ENCODE measurements at places on chromosomes 2 and 18.

DNA sequence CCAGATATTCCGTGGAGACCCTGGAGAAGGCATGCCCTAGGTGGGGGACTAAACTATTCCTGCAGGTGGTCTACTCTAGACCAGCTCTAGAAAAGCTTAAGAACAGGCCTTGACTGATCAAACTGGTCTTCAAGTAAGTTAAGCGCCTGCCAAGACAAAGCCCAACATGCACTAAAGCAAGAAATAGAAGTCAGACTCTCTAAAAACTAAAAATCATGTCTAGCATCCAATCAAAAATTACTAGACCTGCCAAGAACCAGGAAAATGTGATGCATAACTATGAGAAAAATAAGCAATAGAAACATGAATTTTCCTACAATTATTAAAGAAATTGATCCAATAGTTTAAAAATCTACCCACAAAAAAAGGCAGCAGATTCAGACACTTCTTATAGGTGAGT, 13.6 kb downstream of the KIF1A start:
- DNase-seq: no peak

DNA sequence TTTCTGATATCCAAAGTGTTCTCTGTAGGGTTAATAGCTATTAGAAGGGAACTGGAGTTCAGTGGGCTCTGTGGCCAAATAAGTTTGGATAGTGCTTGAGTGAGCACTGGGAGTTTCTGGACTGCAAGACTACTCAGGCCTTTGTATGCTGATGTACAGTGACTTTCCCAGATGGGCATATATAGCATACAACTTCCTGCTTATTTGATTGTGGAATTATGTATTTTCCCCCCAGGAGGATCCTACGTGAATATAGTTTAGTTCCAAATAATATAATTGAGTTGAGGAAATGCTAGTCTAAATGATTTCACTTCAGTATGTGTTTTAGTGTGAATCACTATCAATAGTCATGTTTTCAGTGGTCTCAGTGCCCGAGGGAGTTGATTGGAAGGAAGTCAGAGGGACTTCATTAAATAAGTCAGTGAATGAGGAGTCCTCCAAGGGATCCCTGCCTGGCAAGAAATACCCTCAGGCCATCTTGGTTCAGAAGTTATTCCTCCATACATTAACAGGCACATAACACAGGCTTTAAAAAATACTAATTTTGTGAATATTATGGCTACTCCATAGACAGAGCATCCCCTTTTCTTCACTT, 251.4 kb downstream of the PRKCE start:
- DNase-seq: no peak

GRCh38 chr2:55247025-55247424, 14.5 kb downstream of the RPS27A start:
- no peak for DNase-seq

DNA sequence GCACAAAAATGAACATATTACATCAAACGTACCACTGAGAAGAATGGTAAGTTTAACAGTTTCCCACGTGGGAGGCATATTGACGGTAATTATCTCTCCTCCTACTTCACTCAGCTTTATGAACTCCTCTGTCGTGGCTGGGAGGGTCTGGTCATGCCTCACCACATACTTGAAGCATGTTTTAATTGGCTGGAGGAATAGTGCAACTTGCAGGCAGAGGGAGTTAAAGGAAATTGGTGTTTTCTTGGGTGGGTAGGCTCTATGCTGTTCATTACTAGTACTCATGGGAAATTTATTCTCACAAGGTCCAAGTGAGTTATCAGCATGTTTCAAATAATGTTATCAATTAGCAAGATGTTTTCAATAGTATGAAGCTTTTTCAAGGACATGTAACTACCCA, 767.0 kb downstream of the PLCL1 start:
- DNase-seq: no peak

- no peak for DNase-seq
Observed at GRCh38 chr2:169670215-169670651, 24.0 kb downstream of the CFAP210 start.

GRCh38 chr2:11998218-11998617, 251.8 kb downstream of the LPIN1 start:
- DNase-seq: no peak

DNA sequence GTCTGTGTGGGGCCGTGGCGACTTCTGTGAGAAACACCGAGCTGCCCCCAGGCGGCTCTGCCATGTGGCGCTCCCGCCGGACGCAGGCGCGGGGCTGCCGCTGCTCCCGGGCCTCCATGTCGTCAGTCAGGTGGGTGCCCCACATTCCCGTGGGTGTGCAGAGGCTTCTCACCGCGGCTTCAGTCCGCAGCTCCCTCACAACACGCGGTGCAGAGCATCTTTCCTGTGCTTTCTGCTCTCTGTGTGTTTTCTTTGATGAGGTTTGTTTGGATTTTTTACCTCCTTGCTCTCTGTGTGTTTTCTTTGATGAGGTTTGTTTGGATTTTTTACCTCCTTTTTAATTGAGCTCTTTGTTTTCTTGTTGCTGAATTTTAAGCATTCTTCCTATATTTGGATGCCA, 13.0 kb downstream of the AQP12A start:
- no peak for DNase-seq

GRCh38 chr2:10006236-10007161, 36.9 kb upstream of the KLF11 start:
- DNase-seq: no peak

DNA sequence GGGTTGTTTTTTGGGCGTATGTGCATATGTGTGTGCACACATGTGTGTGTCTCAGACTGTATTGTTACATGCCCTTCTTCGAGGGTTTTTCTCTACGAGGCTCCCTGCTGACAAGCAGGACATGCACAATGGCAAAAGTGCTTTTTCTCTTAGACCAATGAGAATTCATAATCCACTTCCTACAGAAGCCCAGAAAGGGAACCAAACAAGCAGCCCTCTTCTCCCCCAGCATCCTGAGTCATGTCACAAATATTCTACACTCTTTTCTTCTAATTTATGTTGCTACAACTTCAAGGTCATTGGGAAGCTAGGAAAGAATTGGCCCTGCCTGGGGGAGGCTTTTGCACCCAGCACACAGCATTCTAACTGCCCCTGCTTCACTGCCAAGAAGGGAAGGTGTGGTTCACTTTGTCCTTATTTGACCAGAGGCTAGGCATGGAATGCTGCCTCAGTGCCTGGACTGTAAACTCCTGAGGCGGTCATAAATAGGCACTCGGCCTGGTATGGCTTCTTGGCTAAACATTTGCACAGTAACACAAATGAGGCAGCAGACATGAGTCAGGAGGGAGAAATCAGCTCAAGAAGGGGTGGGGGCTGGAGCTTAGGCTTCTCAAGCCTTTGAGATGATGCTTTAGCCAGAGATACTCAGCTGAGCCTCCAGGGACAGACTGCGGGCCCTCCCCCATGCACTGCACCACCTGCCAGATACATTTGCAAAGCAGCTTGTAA, 92.7 kb upstream of the KLF7 start:
- DNase-seq: no peak

- no peak for DNase-seq
Observed at GRCh38 chr2:110888411-110888810, 156.0 kb downstream of the ACOXL start.

GRCh38 chr2:96665083-96665569, 22.6 kb downstream of the FER1L5 start:
- no peak for DNase-seq

DNA sequence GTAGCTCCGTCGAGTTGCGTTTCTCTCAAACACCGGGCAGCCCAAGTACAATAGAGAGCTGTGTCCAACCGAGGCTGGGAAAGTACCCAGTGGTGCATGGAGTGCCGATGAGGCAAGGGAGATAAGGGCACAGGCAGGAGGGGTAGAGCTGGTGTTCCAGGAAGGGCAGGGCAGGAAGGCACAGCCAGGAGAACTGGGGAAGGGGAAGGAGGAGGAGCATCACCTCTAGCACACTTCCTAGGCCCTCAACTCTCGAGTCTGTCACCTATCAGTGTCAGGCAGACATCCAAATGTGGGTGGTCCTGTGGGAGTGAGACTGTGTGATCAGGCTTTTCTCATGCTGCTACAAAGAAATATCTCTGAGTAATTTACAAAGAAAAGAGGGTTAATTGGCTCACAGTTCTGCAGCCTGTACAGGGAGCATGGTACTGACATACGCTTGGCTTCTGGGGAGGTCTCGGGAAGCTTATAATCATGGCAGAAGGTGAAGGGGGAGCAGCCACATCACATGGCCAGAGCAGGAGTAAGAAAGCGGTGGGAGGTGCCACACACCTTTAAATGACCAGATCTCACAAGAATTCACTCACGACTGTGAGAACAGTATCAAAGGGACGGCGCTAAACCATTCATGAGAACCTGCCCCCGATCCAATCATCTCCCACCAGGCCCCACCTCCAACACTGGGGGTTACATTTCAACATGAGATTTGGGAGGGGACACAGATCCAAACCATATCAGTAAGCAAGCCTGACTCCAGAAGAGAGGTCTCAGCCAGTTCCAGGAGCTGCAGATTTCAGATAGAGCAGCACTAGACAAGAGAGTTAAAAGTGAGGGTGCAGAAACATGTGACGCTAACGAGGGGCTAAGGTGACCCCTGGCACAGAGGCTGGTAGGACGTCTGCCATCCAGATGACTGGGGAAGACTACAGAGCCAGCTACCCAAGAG, 75.7 kb downstream of the MBOAT2 start:
- no peak for DNase-seq
